ENCODE measurements at places on chromosomes 2 and 18.

GRCh38 chr2:187775196-187775595 is 221.0 kb upstream of the TFPI start:
- DNase-seq, result no peak

- DNase-seq, result no peak
Measured at GRCh38 chr2:140344838-140345237, 1564.6 kb upstream of the NXPH2 start.

DNA sequence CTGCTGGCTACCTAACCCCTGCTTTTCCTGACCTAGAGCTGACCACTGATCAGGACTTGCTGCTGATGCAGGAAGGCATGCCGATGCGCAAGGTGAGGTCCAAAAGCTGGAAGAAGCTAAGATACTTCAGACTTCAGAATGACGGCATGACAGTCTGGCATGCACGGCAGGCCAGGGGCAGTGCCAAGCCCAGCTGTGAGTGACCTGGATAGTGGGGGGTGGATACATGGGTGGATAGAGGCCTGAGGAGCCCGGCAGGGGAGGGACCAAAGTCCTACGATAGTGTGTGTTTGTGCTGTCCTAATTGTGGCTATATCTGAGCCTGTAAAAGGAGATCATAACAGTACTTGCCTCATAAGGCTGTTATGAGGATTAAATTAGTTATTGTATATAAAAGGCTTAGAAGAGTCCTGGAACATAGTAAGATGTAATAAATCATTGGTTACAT is 8.2 kb downstream of the PLCD4 start:
- DNase-seq, result no peak

DNA sequence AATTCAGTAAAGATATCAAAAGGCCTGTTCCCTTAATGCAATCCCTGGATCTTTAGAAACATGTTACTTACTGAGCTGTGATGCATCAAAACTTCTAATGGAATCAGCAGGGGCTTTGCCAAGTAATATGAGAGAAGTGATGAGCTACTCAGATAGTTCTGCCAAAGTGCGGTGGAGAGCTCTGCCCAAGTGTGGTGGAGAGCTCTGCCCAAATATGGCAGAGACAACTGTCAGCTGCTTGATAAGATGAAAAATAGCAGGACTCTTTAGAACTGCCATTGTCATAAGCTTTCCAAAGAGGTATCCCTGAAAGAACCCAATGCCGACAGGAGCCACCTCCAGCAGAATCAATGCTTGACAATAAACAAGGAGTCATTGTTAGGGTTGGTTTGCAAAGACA is 167.9 kb upstream of the SLC39A10 start:
- DNase-seq, result no peak
